ENCODE measurements at places on chromosomes 2 and 18.

- no peak for DNase-seq
Measured at GRCh38 chr2:190819840-190820301, 60.8 kb upstream of the GLS start.

GRCh38 chr2:26675651-26676255 lies 16.8 kb upstream of the KCNK3 start:
- no peak for DNase-seq

DNA sequence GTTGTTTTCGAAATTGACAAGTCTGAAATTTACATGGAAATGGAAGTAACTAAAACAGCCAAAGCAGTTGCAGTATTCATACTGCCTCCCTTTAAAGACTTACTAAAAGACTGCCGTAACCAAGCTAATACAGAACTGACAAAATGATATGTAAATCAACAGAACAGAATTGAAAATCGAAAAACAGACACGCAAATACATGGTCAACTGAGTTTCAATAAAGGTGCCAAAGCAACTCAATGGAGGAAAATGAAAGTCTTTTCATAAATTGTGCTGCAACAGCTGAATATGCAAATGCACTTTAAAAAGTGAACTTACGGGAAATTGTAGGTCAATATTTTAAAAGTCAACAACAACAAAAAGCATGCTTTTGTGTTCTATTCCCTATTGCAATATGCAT lies 34.2 kb downstream of the TMEM131 start:
- peak; percentile 74 for DNase-seq

GRCh38 chr2:234468503-234468902 lies 28.4 kb downstream of the ARL4C start:
- no peak for DNase-seq

GRCh38 chr2:189466656-189467055 lies 25.4 kb downstream of the WDR75 start:
- no peak for DNase-seq
